Stimulated activated CD8-positive, alpha-beta memory T cell treated with anti-CD3 and anti-CD28 coated beads, Interleukin-4, amount 100 ng/mL, for 48 hours (primary cell): ENCODE measurements at places on chromosomes 7 and 10.

- DNase-seq: peak; percentile 86
These were observed 19.5 kb upstream of the CARD11 start for GRCh38 chr7:3063016-3063753.

GRCh38 chr10:70928140-70928539 lies 39.8 kb upstream of the PCBD1 start:
- DNase-seq: no peak

GRCh38 chr7:24214670-24215069 lies 69.3 kb upstream of the NPY start:
- DNase-seq: no peak

- no peak for DNase-seq
These were observed 440.6 kb upstream of the LRRN3 start for GRCh38 chr7:110650328-110650727.

- no peak for DNase-seq
These were observed 26.7 kb upstream of the CYCS start for GRCh38 chr7:25151773-25152172.

- no peak for DNase-seq
These were observed 2.4 kb downstream of the NAMPT start for GRCh38 chr7:106282390-106282789.

GRCh38 chr10:101249171-101249581 lies 19.9 kb upstream of the LBX1 start:
- DNase-seq: no peak

GRCh38 chr10:130816116-130816901 lies 495.2 kb downstream of the TCERG1L start:
- no peak for DNase-seq

DNA sequence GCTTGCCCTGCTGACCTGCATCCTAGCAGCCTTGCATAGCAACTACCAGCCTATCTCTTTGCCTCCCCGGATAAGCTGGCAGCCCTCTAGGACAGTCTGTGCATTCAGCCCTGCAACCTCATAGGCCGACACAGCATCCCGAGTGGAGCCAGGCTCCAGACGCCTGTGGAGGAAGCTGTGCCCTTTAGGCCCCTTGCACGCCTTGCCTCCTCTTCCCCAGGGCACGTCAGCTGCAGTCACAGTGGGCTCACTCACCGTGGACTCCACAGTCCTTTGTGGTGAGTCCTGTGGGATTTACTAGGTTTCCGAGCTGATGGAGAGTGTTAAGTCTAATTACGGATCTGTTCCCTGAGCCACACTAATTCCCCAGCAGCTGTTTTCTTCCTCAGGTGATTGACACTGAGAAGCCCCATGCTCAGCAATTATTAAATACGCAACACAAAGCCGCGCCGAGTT lies 540.0 kb downstream of the TCERG1L start:
- no peak for DNase-seq
